ENCODE measurements at places on chromosomes 1 and 21.

DNA sequence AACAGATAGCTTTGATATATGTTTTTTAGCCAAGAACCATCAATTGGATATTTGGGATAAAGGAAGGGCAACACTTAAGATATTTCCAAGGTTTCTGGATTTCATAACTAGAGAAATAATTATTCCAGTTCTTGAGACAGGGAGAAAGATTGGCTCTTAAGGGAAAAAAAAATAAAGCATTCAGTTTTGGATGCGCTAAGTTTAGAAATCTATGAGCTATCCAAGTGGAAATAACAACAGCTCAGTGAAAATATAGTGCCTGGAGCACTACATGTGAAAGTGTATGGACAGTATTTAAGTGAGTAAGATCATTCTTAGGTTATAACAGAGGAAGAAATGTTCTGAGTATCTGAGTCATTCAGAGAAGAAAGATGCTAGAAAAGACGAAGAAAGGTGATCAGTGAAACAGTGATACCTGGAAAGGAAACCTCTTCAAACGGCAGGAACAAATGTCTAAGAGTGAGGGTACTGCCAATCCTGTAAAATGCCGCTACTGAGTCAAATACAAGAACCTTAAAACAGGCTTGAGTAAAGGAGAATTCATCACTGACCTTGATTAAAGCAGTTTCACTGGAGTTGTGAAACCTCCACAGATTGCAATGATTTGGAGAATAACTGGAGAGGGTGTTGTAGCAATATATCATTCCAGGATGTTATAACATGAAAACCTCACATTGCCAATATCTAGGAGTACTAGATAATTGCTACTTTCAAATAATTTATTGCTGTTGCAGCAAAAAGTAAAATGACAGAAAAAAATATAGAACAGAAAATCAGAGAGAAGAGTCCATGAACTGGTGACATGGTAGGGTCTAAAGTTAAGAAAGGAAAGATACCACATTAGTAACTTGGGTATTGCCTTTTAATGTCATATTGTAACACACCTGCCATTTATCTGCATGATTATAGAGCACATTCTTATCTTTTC, 482.1 kb upstream of the RGS18 start:
- DNase-seq: peak; percentile 8

DNA sequence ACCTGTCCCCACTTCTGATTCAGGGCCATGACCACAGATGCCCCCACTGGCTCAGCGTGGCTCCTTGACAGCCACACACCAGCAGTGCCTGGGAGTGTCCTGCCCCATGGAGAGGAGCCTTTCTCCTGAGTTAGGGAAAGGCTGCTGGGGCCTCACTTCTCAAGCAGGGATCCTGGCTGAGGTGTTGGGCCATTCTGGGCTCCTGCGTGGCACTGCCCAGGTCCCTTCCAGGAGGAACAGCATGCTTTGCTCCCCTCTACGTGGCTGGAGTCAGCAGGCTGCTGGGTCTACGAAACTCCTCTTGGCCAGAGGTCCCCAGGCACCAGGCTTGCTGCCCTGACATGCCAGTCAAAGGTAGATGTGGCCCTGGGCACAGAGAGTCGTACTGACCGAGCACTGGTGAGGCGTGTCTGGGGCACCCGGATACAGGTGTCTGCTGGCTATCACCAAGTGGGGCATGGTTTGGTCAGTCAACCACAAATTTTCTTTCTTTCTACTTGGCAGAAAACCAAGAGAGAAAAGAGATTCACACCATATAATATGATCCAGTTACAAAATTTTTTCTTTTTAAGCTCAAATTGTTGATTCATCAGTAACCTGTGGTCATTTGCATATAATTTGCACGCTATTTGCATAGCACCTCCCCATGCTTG, 4.1 kb downstream of the ADORA1 start:
- DNase-seq: no peak

- DNase-seq: no peak
These were observed 6.2 kb downstream of the TFF2 start for GRCh38 chr21:42344631-42345030.

DNA sequence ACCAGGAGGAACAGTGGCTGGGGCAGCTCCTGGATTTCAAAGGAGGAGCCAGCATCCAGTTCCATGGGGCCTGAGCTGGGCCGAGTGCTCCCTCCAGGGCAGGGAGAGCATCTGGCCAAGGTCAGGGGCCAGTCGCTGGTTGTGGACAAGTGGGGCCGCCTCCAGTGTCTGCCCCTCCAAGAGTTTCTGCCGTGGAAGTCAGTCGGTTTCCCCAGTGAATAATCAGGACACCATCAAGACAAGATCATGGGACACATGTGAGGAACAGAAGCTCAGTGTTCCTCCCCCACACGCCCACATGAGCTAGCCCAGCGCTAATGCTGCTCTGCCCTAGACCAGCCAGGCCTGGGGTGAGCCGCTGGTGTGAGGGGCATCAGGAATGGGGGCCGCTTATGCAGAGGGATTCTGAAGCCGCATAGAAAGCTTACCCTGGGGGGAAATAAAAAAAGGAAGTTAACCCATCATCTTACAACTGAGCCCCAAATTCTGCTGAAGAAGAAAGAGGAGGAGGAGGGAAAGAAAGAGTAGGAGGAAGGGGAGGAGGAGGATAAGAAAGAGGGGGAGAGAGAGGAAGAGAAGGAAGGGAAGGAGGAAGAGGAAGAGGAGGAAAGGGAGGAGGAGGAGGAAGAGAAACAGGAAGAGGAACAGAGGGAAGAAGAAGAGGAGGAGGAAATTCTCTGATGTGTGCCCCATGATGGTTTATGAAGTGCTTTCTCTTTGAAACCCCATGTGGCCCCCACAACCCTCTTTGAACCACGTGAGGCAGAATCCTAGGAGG, 198.4 kb downstream of the MATN1 start:
- no peak for DNase-seq
